ENCODE measurements at places on chromosomes 1 and 21.

- DNase-seq = no peak
Observed at GRCh38 chr1:222074317-222074716, 332.4 kb upstream of the DUSP10 start.

DNA sequence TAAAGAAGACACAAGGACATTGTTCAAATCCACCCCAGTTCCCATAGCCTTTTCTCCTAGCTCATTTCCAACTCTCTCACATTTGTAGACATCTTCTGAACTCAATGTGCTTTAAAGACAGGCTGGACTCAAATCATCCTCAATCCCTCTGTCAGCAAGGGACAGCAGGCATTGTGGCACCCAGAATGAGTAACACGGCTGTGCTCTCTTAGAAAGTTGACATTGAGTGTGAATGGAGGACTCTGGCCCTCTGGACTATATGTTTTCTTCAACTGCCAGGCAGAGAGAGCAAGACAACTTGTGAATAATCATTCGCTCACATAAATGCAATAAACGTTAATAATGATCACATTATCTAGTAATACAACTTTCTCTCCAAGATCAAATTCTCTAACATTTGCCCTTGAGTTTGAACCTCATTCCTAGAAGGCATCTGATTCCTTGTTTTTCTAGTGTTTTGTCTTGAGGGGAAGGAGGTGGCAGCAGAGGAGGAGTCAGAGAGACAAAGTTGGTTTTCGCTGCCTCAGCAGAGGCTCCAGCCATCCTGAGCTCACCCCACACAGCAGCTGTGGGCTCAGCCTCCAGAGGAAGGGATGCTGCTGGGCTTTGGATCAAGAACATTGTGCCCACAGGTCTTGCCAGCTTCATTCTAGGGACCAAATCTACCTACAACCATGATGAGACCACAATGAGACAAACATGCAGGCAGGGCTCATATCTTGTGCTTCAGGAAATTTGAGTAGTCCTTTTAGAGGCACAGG, 85.1 kb downstream of the BCAR3 start:
- no peak for DNase-seq

DNA sequence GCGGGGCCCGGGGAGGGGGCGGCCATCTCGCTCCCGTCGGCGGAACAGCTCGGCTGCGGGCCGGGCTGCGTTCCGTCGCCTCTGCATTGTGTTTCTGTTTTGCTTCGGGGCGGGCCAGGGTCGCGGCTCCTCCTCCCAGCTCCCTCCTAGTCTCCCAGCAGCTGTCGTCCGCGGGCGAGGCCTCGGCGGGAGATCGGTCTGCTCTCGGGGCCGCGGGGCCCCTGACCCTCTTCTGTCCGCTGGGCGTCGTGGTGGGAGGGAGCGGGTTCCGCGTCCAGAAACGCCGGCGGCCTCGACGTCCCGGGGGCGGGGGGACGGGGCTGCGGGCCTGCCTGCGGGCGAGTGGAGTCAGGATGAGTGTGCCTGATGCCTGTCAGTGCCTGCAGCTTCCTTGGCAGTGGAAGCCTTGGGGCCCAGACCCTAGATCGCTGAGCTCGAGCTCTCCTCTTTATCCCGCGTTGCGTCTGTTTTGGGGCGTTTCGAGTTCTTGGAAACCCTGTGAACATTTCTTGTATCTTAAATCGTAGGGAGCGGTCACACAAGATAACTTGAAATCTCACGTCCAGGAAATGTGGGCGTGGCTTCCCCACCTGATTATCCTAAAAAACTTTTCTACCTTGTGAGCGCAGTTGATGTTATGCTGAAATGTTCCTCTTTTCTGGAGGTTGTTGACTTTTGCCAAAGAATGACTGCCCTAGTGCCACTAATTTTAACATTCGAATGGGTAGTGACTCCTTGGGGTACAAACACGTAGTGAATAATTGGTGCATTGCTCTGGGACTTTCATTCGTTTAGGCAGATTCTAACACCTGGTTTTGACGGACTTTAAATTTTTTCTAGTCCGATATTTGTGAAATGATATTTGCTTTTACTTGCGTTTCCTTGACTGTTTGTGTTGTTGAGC, 676 bp downstream of the MORC3 start:
- no peak for DNase-seq

- peak; percentile 48 for DNase-seq
Observed at GRCh38 chr1:43414634-43415223, 25.0 kb downstream of the SZT2 start.

DNA sequence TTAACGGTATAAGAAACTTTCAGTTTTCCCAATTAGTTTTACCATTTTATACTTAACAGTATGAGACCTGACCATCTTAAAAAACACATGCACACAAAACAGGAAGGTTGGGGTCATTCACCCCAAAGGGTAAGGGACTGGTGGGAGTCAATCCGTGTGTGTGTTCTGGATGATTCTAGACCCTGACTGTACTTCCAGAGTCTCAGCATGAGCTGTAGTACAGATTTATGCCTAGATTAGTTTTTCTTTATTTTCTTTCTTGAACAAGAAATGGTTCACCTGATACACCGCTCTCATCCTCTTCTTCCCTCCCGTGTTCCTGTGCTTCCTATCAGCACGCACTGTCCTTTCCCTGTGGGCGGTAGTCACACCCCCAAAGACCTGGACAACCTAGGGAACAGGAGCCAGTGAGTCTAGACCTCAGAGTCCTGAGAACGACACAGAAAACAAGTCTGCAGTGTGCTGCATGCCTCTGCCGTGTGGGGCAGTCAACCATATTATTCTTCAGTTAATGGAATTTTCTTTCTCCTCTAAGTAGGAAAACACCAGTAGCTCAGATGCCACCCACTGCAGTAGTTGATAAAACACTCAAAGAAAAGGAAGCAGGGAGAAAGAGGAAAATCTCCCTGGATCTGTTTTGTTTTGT, 38.9 kb upstream of the MRPS6 start:
- no peak for DNase-seq

DNA sequence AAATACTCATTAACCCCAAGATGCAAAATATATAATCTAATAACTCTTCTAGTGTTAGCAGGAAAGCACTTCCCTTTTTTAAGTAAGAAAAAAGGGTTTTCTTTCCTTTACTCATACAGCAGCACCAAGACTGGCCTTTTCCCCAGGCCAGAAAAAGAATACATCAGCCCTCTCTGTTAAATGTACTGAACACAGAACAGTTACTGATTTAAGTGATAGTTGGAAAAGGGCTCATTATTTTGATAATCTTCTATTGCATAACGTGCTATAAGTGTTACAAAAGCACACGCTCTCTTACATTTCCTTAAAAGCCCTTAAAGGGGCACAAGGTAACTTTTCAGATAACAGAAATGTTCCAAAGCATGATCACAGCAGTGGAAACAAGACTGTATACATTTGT, 142.9 kb downstream of the TIAM1 start:
- DNase-seq = no peak

Data from stimulated activated CD4-positive, alpha-beta T cell treated with anti-CD3 and anti-CD28 coated beads, TNF-alpha, amount 100 ng/mL, for 24 hours (primary cell).